ENCODE measurements at places on chromosomes 2 and 18.

- DNase-seq, result no peak
Observed at GRCh38 chr18:50716902-50717301, 102.9 kb downstream of the MRO start.

DNA sequence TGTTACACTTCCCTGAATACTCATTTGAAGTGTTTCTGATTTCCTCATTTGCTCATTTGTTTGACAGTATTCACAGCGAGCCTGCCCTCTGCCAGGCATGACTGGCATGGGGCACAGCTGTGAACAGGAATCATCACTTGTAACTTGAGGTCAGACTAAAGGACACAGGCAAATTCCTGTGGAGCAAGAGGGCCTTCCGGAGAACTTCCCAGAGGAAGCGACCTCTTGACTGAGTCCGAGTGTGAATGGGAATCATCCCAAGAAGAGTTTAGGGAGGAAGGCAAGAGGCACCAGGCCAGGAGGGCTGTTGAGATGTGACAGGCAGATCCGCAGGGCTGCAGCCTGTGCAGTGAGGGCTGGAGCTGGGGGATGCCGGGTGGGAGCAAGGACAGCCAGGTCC, 45.4 kb downstream of the LIMS1 start:
- no peak for DNase-seq

DNA sequence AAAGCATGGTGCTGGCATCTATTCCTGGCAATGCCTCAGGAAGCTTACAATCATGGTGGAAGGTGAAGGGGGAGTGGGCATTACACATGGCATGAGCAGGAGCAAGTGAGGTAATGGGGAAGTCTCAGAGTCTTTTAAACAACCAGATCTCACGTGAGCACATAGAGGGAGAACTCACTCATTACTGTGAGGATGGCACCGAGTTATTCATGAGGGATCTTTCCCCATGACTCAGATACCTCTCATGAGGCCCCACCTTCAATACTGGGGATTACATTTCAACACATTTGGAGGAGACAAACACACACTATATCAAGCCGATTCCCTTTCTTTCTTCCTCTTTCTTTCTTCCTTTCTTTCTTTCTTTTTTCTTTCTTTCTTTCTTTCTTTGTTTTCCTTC, 47.9 kb upstream of the FANCL start:
- no peak for DNase-seq

- DNase-seq, result no peak
Observed at GRCh38 chr2:37201766-37202165, 5.5 kb downstream of the CEBPZOS start.
